Astrocyte (in vitro differentiated cells and primary cell): ENCODE measurements at places on chromosomes 4 and X.
A peak's percentile ranks its signal among the peaks of the same experiment; 100 is the strongest.

GRCh38 chrX:134715930-134716619 is 57.8 kb upstream of the PLAC1 start:
- no peak for DNase-seq
- H3K27me3 ChIP-seq: no peaks in the 10 kb centered on the region
- no peaks in the 10 kb centered on the region for H3K36me3 ChIP-seq
- no peak overlapping the region for H3K27ac ChIP-seq
- H3K4me3 ChIP-seq: no peak overlapping the region

GRCh38 chrX:31213941-31214340 is 142.1 kb upstream of the FTHL17 start:
- no peak overlapping the region for H3K4me3 ChIP-seq
- no peaks in the 10 kb centered on the region for H3K36me3 ChIP-seq
- no peak for DNase-seq
- H3K4me1 ChIP-seq: peaks cover 6% of the 10 kb centered on the region

- H3K36me3 ChIP-seq: no peaks in the 10 kb centered on the region
- no peak overlapping the region for H3K4me3 ChIP-seq
- no peak overlapping the region for H3K27ac ChIP-seq
- no peaks in the 10 kb centered on the region for H3K27me3 ChIP-seq
- DNase-seq: no peak
Measured at GRCh38 chrX:127558811-127559210, 493.4 kb downstream of the ACTRT1 start.

- H3K27me3 ChIP-seq: no peaks in the 10 kb centered on the region
- H3K4me3 ChIP-seq: no peak overlapping the region
- H3K27ac ChIP-seq: no peak overlapping the region
- H3K36me3 ChIP-seq: no peaks in the 10 kb centered on the region
Measured at GRCh38 chr4:120557372-120557771, 365.2 kb downstream of the PRDM5 start.

DNA sequence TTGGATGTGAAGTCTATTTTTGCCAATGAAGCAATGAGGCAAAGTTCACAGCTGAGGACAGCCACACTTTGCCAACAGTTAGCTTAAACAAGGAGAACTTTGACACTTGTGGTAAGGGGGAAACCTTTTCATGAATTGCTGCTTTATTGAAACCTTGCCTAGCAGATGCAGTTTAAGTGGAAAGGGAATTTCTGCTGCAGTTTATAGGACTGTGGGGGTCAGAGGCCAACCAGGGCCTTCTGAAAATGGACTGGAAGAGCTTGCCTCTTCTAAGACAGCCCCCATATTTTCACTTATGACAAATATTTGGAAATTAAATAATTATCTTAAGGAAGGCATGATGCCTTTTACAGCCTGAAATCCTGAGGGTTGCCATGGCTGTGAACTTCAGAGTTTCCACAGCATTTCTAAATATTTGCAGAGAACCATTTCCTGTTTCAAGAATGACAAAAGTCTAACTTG is 550.3 kb downstream of the RAB28 start:
- H3K4me3 ChIP-seq: no peak overlapping the region
- H3K4me1 ChIP-seq: no peaks in the 10 kb centered on the region
- H3K27me3 ChIP-seq: no peaks in the 10 kb centered on the region
- H3K36me3 ChIP-seq: no peaks in the 10 kb centered on the region

GRCh38 chr4:110793381-110793801 is 170.5 kb upstream of the PITX2 start:
- peak; percentile 10 for DNase-seq
- H3K4me1 ChIP-seq: no peaks in the 10 kb centered on the region
- no peak overlapping the region for H3K4me3 ChIP-seq

GRCh38 chrX:153642051-153642654 is 4.8 kb upstream of the DUSP9 start:
- no peaks in the 10 kb centered on the region for H3K36me3 ChIP-seq
- no peak overlapping the region for H3K4me3 ChIP-seq
- H3K4me1 ChIP-seq: peaks cover 3% of the 10 kb centered on the region
- H3K27ac ChIP-seq: no peak overlapping the region
- DNase-seq: no peak

- no peak for DNase-seq
- no peaks in the 10 kb centered on the region for H3K4me1 ChIP-seq
- peaks cover 8% of the 10 kb centered on the region for H3K27me3 ChIP-seq
- no peak overlapping the region for H3K27ac ChIP-seq
- no peak overlapping the region for H3K4me3 ChIP-seq
Measured at GRCh38 chr4:1465173-1466033, 59.2 kb upstream of the NKX1-1 start.

- no peak overlapping the region for H3K4me3 ChIP-seq
- DNase-seq: no peak
- no peaks in the 10 kb centered on the region for H3K27me3 ChIP-seq
- H3K4me1 ChIP-seq: peaks cover 4% of the 10 kb centered on the region
Measured at GRCh38 chr4:13705521-13706041, 78.1 kb upstream of the BOD1L1 start.

- DNase-seq: no peak
- peaks cover 6% of the 10 kb centered on the region for H3K27me3 ChIP-seq
- no peaks in the 10 kb centered on the region for H3K36me3 ChIP-seq
- no peak overlapping the region for H3K27ac ChIP-seq
Measured at GRCh38 chr4:18025288-18025687, 3.7 kb upstream of the LCORL start.

DNA sequence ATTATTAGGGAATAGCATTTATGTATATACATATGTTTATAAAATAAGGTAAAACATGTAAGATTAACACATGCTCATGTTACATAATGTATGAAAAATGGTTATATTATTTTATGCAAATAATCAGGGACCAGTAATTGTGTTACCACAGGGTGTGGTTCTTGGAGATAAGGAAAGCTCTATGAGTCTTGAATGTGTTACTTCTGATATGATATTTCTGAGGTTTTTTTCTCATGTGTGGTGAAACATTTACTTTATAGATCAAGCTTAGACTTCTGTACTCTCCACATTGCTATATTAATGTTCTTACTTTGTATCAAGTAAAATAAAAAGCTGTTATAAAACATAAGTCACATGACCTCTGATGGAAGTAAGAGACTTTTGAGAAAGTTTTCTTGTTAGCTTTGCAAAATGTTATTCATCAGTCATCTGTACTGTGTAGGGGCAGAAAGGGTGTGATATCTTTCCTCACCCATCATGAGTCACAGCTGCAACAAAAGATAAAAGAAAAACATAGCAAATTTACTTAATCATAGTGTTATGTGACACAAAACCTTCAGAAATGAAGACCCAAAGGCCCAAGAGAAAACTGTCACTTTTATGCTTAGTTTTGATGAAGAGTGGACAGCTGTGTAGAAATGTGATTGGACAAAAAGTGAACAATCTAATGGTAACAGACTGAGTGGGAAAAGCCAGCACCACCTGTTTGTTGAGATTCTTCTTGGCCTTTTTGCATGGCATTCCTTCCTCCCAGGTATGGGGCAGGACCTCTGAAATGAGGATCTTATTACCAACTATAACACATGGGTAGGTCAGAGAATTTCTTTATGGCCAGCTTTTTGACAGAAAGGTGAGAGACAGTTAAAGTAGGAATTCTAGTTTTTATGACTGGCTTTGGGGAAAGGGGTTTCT is 632.3 kb downstream of the PDHA2 start:
- H3K36me3 ChIP-seq: no peaks in the 10 kb centered on the region
- H3K4me1 ChIP-seq: no peaks in the 10 kb centered on the region
- H3K4me3 ChIP-seq: no peak overlapping the region
- H3K27me3 ChIP-seq: no peaks in the 10 kb centered on the region
- no peak overlapping the region for H3K27ac ChIP-seq

DNA sequence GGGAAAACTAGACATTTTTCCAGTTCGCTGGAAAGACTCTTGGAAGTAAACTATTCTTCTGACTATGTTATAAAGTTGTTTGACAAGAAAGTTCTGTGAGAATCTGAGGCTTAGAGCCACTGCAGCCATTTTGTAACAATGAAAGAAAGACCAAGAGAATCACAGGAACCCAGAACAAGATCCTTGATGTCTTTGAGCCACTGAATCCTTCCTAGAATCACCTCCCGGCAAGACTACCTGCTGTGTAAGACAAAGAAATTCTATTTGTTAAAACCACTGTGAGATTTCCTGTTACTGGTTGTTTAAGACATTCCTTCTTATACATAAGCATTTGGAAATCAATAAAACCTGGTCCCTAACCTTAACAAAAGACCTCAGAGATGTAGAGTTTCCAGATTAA is 175.7 kb upstream of the RASGEF1B start:
- DNase-seq: no peak
- H3K27me3 ChIP-seq: no peaks in the 10 kb centered on the region
- peaks cover 4% of the 10 kb centered on the region for H3K4me1 ChIP-seq
- H3K27ac ChIP-seq: no peak overlapping the region

DNA sequence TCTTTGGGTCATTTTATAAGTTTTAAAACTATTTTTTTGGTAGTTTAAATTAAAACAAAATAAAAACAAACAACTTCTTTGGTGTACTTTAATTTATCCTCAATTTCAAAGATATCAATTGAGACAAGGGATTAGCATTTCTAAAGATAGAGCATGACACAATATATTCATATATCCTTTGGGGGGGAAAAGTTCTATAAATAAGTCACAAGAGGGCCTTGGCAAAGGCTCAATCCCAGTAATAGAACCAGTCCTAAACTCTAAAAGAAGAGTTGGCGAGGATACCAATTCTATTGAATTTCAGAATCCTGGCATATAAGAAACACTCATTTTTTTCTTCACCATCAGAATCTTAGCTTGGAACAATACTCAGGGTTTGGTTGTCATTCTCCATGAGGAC is 89.7 kb downstream of the COL4A6 start:
- H3K27me3 ChIP-seq: no peaks in the 10 kb centered on the region
- H3K36me3 ChIP-seq: no peaks in the 10 kb centered on the region
- no peaks in the 10 kb centered on the region for H3K4me1 ChIP-seq
- DNase-seq: no peak
- no peak overlapping the region for H3K27ac ChIP-seq
- no peak overlapping the region for H3K4me3 ChIP-seq
